COR-L47 (cell line): ENCODE measurements at places on chromosomes 2 and 18.

DNA sequence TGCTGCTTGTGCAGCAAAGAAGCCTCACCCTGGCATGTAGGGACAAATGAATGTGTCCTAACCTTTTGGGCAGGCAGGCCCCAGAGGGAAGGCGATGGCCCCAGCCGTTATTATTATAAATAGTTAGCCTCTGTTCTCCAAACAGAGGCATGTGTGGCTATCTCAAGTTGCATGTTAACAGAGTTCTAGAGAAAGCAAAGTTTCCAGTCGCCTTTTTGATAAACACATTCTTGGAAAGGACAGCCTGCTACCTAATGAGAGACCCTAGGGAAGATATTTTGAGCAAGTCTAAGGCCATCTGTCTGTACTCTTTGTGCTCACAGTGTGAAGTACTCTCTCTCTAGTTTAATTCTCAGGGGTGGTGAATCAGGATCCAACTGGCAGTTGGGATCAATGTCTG is 97.4 kb upstream of the FHL2 start:
- DNase-seq = no peak

DNA sequence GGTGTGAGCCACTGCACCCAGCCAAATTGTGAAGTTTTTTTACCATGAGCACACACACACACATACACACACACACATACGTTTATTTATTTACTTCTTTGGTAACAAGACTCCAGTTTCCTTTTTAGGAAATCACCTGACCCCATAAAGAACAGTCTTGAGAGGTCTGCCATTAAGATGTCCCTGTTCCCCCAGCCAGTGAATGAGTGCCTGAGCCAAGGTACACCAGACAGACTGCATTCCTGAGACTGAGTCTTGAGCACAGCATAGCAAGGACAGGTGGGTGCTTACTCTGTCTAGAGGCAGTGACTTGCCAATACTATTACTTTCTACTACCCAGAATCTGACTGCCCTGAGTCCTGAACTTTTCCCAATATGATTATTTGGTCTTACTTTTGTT is 167.2 kb upstream of the SATB2 start:
- no peak for DNase-seq

- no peak for DNase-seq
Observed at GRCh38 chr2:66544258-66544657, 109.3 kb downstream of the MEIS1 start.

- no peak for DNase-seq
Observed at GRCh38 chr2:160271171-160272086, 71.4 kb upstream of the ITGB6 start.

GRCh38 chr2:235350234-235350633 is 143.6 kb upstream of the AGAP1 start:
- DNase-seq = no peak

DNA sequence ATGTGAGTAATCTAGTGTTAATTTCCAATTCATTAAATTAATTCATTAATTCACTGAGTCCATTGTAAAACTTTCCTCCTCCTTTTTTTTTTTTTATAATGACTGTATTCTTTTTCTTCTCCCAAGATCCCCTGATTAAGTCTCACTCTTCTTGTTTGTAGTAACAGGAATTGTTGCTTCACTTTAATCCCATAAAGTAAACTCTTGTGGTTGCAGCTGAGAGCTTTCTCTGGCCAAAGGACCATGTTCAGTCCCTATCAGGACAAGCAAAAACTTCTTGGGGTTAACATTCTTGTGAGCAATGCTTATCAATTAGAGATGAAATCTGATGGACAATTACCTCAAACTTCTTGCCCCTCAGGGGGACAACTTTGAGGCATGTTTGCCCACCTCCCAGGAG is 400.2 kb upstream of the SPHKAP start:
- no peak for DNase-seq
